ENCODE measurements at places on chromosomes 5 and 9.

GRCh38 chr5:167290478-167290877, 1001.0 kb upstream of the WWC1 start:
- DNase-seq: no peak

DNA sequence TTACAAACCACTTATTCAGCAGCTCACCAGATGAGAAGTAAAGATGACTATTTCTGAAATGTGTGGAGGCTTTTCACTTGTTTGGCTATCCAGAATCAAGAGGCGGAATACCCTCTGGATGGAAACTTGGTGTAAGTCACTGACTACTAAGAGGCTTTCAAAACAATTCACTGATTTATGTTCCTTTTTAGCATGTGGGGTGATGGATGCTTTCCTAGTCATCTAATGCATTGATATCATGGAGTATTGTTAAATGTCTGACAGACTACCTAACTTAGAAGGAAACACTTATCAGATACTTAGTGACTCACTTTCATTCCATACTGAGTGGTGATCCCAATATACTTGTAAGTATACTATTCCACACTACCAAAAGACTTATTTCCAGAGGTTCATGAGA, 141.4 kb downstream of the PLK2 start:
- no peak for DNase-seq

DNA sequence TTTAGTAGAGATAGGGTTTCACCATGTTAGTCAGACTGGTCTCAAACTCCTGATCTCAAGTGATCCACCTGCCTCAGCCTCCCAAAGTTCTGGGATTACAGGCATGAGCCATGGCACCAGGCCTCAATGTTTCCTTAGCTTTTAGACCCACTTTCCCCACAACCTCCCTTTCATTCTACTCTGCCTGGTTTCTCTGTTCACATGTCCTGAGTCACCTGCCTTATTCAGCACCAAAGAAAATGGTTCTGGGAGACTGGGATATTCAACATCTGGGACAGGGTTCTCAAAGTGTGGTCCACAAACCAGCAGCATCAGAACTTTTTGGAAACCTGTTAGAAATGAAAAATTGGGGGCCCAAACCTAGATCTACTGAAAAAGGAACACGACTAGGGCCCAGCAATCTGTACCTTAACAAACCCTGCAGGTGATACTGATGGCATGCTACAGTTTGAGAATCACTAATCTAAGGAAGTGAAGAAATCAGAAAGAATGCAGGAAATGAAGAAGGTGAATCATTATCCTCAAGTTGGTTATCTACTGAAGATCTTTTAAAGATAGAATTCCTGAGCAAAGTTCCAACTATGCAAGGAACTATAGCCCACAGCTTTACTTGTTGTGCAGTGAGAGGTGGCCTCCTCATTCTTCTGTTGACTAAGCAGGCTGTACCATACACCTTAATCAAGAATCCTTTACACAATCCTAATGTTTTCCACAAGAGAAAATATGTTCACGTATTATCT, 51.8 kb upstream of the CTNNAL1 start:
- no peak for DNase-seq

- DNase-seq: no peak
These were observed 31.8 kb upstream of the ORM1 start for GRCh38 chr9:114291064-114291474.

DNA sequence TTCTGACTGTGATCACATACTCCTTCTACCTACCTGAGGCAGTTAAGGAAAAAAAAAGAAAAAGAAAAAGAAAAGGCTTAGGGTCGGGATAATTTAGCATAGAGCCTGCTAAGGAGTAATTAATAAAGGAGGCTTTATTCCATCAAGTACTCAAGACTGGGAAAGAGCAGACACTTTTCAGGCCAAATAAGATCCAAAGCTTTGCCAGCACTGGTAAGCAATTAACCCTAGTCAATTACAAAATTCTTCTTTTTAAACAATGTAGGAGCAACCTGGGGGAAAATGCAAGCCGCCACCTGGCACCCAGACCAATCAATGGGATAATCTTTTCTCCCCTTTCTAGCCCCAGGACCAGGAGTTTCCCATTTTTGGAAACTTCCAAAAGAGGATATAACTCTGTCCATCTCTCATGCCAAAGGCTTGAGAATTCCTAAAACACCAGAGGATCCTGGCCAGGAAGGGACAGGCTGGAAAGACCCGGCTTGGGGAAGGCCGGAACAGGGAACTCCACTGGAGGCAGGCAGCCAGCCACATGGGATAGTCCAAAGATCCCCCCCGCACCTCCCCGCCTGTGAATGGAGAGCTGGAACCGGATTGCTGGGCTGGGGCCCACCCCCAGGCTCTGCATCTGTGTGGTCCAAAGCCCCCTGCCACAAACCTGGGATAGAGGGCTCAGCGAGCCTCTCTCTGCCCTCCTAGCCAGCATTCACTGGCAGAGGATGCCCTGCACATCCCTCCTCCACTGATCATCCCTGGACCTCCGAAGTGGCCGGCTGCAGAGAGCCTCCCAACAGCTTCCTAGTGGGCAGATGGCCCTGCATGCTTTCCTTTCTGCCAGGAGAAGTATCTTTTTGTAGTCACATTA, 117.8 kb downstream of the ZNF354C start:
- DNase-seq: no peak

DNA sequence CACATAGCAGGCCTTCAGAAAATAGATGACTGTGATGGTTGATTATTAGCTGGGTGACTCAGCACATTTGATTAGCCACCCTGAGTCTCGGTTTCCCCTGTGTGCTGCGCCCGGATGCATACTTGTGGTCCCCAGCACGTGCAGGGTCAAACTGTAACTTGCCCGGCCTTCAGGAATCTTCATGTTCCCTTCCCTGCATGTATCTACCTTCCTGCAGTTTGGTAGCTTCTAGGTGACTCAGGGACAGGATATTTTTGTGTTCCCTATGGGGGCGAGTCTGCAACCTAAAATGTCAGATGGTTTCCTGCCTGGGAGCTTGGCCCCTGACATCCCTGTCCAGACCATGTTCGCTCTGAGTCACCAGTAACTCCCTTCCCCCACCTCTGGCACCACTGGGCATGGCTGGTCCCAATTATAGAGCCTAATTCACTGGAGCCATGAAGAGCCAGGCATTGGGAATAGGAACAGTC, 13.2 kb downstream of the PTGS1 start:
- DNase-seq: no peak

GRCh38 chr9:22216730-22217172, 207.6 kb upstream of the CDKN2B start:
- no peak for DNase-seq

DNA sequence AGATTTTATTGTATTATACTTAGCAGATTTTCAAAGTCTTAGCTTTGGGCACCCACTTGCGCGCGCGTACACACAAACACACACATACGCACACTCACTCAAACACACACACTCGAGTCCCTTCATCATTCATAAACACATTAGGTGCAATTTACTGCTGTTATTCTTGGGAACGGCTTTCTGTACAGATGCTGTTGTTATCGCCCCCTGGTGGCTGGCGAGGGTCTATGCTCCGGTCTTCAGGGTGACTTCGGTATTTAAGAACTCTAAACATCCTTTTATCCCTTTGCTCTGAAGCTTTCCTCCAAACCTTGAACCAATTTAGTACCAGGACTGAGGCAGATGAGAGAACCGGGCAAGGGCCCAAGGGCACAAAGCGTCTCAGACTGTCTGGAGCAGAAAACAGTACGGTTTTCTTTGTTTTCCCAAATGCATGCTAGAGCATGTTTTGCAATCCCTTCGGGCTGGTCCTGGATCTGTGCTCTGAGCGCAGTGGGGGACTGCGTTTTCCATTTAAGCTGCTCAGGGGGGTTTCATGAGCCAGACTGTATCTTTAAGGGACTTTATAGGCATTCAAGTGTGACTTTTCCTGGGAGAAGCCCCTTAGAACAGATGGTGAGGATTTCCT, 1.7 kb upstream of the SLIT3 start:
- DNase-seq: peak; percentile 28

GRCh38 chr5:173316339-173317020, 11.7 kb downstream of the STC2 start:
- no peak for DNase-seq

GRCh38 chr5:81027481-81028058, 67.4 kb downstream of the RASGRF2 start:
- DNase-seq: no peak

- DNase-seq: no peak
These were observed 151.7 kb downstream of the TTC39B start for GRCh38 chr9:15155323-15155722.

DNA sequence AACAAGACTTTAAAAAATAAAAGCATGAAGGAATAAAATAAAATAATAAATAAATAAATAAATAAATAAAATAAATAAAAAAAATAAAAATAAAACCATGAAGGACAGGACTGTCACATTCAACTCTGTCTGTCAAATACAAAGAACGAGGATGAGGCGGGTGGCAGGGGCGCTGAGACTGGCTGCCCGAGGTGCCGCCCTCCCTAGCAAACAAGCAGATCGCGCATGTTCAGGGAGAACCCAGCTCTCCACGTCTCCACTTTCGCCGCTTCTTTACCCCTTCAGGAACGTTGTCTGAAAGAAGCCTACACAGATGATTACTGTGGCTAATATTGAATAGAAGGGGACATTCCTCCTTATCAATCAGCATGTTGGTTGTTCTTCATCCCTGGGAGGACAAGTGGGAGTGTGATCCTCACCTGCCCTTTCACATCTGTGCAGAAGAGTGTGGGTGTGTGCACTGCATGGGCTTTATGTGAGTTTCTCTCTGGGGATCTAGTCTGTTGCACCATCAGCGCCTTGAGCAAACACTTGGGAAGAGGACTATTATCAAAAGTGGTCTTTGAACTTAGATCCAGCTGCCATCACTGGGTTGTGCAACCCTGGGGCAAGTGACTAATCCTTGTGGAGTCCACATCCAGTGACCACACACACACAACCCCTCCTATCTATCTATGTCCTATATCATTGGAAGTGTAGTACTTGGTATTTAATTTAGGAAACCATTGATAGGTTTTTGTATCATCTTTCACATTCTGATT, 399.2 kb downstream of the IRX2 start:
- DNase-seq: no peak

GRCh38 chr5:17259630-17260257, 42.3 kb downstream of the BASP1 start:
- DNase-seq: no peak

DNA sequence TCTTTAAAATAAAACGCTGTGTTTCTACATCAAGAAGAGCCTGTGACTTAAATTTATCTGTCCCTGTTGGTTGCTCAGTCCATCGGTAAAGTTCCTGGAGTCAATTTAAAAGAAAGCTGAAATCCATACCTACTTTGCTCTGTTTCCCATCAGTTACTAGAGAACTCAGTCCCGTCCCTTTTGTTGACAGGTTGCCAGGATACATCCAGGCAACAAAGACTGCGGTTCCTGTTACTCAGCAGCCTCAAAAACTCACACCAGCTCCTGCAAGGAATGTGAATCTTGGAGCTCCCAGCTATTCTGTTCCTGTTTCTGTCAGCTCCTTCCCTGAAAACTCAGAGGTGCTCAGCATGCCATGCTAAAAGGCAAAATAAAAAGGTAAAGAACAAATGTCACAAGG, at the start of gene ZNF474:
TSS of gene ZNF474 (plus strand) at position 241 of the 400 bp plus-strand sequence. CDS start 22,445 bp downstream, outside the sequence.
- no peak for DNase-seq

DNA sequence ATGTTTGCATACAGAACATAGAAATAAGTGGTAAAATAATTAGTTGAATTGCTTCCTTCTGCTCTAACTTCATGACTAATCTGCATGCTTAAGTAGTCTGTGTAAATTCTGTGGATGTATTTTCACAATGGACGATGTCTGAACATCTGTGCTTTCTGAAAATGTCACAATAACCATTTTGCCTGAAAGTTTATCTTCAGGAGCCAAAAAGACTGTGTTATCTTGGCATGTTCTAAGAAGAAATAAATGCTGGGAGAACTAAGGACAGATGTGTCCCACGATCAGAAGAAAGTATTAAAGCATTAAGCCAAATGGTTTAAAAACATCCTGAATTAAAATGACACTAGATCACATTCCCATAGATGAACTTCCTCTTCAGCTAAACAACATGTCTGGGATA, 397.6 kb downstream of the SPOCK1 start:
- no peak for DNase-seq

DNA sequence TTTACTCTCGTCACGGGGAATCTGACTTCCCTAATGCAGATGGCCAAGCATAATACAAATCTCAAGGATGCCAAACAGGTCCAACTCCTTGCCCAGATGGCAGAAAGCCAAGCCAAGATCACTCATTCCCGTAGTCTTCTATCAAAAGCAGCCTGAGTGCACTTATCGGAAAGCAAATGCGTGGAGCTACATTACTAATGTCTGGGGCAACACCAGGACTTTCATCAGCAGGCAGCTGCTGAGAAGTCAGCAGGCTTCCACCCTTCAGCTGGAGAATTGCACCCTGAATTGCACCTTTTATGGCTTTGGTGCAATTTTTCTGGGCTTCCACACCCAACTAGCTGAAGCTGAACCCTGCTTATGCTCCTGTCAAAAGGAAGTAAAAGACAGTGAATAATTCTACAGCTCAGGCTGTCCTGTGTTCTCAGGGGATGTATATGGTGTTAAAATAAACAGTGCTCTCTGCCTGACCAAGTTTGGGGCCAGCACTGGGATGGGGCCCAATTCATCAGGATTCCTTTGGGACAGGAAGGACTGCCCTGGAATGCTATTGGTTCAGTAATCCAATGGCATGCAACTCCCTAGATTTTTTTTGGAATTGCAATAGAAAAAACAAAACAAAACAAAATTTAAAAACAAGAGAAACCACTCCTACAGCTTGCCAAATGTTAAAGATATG, 92.6 kb downstream of the DPYSL3 start:
- DNase-seq: peak; percentile 4

DNA sequence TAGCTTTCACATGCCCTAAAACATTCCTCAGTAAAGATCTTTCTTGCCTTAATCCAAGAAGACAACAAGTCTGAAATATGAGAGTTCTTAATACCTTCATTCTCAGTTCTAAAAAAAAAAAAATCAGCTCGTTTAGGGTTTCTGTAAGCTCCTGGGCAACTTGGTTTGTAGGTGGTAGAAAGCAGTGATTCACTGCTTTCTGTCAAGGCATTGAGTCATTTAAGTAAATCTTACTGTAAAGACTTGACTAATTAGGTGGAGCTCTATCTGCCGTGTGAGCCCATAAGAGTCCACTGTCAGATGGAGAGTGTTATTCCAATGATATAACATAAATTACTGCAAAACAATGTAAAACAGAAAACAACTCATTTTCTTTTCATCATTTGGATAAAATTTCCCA, 56.1 kb upstream of the MAST4 start:
- no peak for DNase-seq

GRCh38 chr9:87405677-87406542, 91.8 kb upstream of the DAPK1 start:
- DNase-seq: no peak

GRCh38 chr5:175659546-175660253, 1.8 kb downstream of the HRH2 start:
- no peak for DNase-seq

DNA sequence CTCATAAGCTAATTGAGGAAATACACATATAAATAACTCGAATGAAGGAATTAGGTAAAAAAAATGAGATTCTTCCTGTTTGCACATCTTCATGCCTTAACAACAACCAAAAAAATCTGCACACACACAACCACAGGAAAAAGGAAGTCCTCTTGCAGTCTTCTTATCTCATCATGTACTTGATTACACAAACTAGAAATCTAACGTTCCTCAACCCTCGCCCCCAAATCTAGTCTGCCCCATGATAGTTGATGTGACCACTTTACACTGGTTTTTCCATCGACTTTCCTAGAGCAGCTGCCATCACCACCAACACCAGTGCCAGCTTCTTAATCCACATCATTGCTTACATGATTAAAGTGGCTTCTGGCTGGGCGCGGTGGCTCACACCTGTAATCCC, 31.2 kb upstream of the RNU6ATAC start:
- no peak for DNase-seq

Data from NCI-H1105 (cell line).